ENCODE measurements at places on chromosomes 2 and 18.

DNA sequence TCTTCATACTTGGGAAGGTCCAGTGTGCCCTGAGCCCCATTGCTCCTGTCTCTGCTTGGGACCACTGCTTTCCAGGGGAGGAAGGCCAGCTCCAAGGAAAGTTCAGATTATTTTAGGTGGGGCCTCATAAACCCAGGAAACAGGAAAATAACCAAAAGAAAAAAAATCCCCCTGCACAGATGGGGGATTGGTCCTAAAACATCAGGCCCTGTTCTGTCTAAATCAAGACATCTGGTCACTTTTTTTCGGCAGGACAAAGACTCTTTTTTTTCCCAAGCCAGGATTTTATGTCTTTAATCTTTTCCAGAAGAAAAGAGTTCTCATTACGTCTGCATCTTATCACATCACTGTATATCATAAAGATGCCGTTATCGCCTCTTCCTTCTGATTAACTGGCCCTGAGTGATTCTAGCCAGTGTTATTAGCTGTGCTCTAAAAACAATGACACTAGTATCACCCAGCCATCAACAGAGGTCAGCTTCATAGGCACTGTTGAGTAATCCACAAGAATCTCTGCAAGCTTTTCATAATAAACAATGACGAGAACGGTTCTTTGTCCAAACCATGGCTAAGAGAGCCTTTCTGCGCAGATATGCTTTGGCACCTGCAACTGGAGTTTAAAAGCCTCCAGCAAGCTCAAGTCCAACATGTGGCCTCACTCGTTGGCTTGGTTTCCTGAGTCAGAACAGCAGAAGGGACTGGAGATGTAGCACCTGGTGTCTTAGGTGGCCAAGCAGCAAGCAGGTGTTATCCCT lies 138.2 kb downstream of the VAPA start:
- DNase-seq = no peak

- no peak for DNase-seq
Observed at GRCh38 chr2:57881998-57882888, 164.4 kb upstream of the VRK2 start.

DNA sequence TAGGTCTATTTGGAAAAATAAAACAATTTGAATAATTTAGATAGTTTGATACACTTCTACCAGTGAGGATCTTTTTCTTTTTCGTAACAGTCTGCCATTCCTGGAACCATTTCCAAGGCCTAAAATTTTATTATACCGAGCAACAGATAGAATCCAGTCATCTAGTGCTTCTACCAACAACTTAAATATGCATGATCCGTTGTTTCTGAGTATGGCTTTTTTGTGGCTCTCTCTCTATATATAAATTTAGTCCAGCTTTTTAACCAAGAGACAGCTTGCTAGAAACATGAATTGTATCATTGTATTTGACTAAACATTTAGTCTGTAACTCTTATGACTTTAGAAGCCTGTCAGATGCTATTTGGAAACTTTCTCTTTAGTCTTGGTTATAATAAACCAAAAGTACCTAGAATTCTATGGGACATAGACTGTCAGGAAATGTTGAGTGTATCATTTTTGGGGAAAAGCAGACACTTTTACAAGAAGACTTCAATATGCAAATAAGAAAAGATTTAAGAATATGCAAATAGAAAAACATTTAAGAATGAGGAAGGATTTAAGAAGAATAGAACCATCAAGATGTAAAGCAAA lies 161.4 kb downstream of the ZEB2 start:
- no peak for DNase-seq

DNA sequence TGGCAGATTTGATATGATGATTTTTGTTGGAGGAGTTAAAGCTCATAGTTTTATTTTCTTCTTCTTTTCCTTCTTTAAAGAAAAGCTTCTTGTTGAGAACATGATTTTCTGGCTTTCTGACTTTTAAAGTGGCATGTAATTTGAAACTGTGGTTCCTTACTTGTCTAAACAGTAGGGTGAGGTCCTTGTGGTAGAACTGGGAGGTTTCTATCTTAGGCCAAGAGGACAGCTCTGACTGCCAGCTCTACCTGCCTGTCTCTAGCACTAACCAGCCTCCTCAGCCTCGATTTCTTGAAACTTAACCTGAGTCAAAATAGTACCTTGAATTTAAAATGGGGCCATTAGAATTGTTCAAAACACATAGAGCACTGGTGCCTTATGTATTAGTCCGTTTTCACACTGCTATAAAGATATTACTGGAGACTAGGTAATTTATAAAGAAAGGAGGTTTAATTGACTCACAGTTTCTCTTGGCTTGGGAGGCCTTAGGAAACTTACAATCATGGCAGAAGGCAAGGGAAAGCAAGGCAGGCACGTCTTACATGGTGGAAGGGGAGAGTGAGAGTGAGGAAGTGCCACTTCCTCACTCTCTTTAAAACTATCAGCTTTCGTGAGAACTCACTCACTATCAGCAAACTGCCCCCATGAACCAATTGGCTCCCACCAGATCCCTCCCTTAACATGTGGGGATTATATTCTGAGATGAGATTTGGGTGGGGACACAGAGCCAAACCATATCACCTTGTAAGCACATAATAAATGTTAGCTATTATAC lies 119.0 kb downstream of the CERS6 start:
- DNase-seq = no peak

DNA sequence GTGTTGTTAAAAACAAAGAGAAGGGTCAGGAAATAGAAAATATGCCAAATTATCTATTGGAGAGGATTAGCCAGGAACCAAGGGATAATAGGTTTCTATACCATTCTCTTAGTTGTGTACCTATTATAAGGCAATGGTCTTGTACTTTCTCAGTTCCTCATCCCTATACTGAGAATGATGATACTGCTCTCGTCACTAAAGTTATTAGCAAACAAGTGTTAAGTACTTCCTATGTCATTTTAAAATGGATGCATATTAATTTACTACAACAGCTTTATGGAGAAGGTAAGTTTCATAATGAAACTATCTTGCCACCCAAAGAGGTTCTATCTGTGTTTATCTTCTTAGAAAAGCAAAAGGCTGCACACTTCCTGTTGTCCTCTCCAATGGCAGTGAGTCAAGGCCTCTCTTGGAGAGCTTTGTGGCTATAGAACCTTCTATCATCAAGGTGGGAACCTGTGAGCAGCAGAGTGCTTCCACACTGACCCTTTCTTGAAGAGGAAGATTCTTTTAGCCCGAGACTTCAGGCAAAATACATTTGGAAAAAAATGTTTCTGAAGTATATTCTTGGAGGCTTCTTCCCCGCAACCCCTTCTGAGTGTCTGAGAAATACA lies 460.7 kb upstream of the FANCL start:
- DNase-seq = no peak

GRCh38 chr2:113376913-113377445 lies 60.5 kb upstream of the ZNG1B start:
- DNase-seq = no peak

DNA sequence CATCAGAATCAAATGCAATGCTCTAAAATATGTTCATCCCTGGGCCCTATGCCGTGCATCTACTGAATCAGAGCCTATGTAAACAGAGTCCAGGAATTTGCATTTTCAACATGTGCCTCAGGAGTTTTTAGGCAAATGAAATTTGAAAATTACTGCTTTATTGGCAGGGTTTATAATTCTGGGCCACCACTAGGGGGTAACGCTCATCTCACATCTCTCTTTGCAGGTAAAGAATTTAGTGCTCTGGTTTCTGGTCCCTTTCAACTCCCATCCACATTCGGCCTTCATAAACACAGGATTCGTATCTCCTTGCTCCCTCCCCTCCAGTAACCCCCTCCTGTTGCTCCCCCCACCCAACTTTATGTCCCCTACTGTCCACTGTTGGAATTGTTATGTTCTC lies 49.3 kb downstream of the LYPD6B start:
- no peak for DNase-seq

- DNase-seq = no peak
Observed at GRCh38 chr2:58448065-58448507, 207.0 kb upstream of the FANCL start.

- no peak for DNase-seq
Observed at GRCh38 chr2:56505885-56506284, 322.1 kb downstream of the CCDC85A start.

- no peak for DNase-seq
Observed at GRCh38 chr2:128623776-128624761, 305.4 kb upstream of the HS6ST1 start.

DNA sequence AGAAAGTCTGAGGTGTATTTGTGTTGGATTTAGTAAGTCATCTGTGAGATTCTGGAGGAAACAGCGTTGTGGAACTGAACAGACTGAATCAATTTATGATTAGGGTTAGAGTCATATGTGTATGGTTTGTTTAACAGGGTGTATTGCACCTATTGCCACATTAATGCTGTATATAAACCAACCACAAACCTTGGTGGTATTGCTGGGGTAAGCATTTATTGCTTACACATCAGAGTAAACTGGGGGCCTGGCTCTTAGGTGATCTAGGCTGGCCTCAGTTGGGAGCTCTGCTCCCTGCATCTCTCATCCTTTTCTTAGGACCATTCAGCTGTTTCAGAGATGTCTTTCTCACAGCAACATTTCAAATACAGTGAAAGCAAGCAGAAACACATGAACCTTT lies 59.7 kb upstream of the GRB14 start:
- DNase-seq = no peak
